H4 (cell line): ENCODE measurements at places on chromosomes 1 and 21.
A peak's percentile ranks its signal among the peaks of the same experiment; 100 is the strongest.

- DNase-seq = no peak
These were observed 27.1 kb downstream of the CLCC1 start for GRCh38 chr1:108936170-108936569.

DNA sequence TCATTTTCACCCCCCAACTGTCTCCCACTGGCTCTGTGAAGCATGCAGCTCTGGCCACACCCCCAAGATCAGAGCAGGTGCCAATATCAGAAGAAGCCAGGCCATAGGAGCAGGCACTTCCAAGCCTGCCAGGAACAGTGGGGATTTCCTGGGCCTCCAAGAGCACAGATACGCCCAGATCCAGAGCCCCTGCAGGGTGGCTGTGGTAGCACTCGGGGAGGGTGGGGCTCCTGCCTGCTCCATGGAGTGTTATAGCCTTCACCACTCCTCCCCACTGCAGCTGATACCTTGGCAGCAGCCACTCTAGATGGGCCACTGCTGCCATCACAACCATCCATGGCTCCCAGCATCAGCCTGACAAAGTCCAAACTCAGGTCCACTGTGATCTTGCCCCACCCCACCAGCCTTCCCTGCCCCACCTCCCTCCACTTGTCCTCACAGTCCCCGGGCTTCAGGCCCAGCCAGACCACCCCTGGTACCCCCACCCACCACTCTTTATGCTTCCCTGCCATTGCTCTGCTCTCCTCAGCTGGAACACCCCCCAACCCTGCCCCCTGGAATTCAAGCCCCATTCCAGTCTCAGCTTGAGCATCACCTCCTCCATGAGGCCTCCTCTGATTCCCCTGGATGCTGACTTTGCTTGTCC, 448.3 kb downstream of the MATN1 start:
- DNase-seq = no peak

- no peak for DNase-seq
These were observed 115.2 kb downstream of the KIAA0319L start for GRCh38 chr1:35441926-35442579.

DNA sequence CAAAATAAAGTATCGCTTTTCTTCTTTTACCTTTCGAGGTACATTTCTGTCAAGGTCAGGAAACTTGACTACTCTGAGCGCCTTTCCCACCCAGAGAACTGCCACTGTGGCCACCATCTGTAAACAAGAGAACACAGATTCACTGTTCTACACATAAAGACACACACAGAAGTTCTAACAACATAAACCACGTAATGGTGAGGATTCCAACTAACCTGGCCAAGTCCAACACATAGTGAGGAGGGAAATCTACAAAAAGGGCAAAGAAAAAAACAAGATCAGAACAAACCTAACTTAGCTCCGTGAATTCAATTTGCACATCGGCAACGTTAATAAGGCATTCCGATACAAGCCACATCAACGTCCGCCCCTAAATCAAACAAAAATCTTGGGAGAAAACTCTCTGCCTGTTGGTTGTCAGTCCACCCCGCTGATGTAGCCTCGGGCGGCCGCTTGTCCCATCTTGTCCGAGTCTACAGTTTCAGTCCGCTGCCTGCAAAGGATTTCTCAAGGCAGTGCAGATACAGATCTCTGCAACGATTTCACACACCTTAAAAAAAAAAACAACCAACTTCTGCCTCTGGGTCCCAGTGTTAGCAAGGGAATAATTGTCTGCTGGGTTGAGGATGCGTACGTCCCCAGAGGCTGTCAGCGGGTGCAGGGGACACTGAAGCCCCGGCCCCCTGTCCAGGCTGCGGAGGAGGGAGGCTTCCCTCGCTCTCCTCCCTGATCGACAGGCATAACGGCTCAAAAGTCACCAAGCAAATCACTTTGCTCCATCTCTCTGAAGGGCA, 1.0 kb downstream of the SLC35D1 start:
- DNase-seq = peak; percentile 16
